ENCODE measurements at places on chromosomes 11 and 22.

DNA sequence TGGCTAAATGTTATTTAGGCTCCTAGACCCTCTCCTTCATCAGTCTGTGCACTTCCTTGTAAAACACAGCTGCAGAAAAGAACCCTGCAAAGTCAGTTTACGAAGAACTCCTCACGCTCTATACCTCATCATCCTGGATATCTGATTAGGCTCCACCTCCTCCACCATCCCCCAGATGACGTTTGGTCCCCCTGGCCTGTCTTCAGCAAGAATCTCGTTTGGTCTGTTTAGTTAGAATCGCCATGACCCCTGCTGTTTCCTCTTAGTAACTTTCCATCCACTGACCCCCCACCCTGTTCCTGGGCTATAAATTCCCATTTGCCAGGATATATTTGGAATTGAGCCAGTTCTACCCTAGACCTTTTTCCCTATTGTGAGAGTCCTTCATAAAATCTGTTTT lies 214.1 kb downstream of the OPCML start:
- no peak for DNase-seq

GRCh38 chr11:31499576-31500178 lies 9.7 kb downstream of the IMMP1L start:
- no peak for DNase-seq

- DNase-seq: no peak
Measured at GRCh38 chr11:66766681-66767080, 37.7 kb upstream of the SPTBN2 start.

- no peak for DNase-seq
Measured at GRCh38 chr11:5837695-5838094, 4.0 kb downstream of the OR52E6 start.

GRCh38 chr11:67541198-67541597 lies 18.0 kb upstream of the CABP2 start:
- no peak for DNase-seq

DNA sequence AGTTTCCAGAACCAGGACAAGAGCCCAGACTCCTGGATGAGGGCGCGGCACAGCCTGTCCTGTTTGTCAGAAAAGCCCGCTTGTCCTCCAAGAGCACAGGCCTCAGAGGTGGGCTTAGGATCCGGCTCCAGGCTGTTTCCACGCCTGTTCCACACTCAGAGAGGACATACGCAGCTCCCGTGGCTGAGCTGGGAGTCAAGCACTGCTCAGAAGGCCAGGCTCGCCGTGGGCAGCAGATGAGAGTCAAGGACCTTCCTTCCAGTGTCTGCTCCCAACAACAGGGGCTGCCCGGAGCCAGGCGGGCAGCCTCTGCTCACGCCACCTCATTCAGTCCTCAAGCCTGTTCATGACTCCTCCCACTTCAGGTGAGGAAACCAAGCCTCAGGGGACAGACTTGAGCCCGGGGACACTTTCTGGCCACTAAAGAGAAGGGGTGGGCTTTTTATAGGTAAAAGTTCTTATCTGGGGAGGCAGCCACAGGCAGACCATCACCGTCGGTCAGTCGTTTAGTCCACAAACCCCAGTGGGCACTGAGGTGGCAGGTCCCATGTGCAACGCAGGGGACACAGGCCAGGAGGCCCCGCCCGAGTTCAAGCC lies 3.8 kb downstream of the CYB5R3 start:
- no peak for DNase-seq

- DNase-seq: no peak
Measured at GRCh38 chr11:68890490-68891231, 13.0 kb downstream of the MRPL21 start.

DNA sequence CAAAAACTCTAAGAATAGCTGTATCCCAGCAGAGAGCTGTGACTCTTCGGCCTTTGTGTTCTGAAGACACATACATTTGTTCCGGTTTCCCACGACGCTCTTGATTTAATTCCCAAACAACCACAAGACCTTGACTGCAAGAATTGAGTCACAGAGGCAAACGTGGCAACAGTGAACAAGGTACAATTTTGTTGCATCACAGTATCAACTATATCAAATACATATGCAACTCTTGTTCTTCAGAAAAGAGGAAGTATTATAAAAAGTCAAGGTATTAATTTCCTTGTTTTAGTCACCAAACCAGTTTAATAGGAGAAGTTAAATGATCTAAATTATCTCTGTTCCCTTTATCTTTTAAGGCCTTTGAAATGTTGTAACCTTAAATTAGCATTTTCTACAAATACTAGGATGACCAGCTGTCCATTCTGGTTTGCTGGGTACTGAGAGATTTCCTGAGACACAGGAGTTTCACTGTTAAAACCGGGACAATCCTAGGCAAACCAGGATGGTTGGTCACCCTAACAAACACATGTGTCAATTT lies 11.1 kb downstream of the HPS5 start:
- DNase-seq: no peak

- no peak for DNase-seq
Measured at GRCh38 chr11:117501237-117501898, 173.7 kb downstream of the CEP164 start.

- no peak for DNase-seq
Measured at GRCh38 chr22:45526768-45527360, 24.2 kb downstream of the FBLN1 start.

DNA sequence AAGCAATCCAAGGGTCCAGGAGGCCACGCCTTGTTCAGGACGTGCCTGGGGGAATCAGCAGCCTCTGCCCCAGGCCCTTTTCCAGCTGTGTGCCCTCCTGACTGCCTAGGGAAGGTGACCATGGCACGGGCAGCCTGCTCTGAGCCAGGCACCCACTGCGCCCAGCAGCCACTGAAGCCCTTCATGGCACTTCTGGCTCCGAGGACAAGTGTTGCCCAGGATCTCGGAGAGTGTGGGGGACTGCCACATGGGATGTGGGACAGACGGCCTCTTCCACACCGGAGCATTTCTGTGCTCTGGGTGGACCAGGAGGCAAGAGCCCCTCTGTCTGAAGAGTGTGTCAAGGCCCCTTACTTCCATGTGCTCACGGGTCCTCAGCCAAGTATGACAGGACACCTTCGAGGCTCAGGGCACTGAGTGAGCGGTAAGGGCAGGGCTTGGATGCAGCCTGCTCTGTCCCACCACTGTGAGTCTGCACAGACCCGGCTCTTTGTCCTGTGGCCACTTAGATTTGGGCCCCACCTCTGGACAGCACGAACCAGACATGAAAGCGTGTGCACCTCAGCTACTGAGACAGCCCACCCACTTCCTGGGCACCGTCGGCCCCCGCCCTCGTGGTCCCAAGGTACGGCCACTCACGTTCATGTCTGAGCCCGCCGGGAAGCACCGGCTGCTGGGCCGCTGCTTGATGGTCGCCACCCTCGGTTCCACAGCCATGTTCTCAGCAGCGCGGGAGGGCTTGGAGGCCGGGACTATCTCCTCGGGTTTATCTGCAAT lies 93.6 kb downstream of the CTTN start:
- DNase-seq: no peak

- no peak for DNase-seq
Measured at GRCh38 chr22:24321999-24322398, 51.4 kb downstream of the SPECC1L start.

- DNase-seq: no peak
Measured at GRCh38 chr22:25598609-25599008, 34.1 kb downstream of the GRK3 start.

DNA sequence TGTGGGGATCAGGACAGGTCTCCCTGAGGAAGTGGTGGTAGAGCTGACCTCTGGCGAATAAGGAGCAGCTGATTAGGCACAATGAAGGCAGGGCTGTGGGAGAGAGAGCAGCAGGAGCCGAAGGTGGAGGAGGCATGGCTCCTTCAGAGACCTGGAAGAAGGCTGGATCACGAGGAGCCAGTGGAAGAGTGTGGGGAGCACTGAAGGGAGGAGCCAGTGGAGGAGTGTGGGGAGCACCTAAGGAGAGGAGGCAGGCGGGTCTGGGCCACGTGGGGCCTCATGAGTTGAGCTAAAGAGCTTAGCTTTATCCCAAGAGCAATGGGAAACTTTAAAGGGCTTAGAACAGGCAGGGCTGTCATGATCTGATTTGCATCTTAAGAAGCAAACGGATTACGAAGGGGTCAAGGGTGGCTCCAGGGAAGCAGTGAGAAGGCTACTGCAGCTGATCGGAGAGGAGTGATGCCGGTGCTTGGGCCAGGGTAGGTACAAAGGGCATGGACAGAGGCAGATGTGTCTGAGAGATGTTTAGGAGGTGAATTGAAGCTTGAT lies 44.9 kb upstream of the EIF3D start:
- no peak for DNase-seq

DNA sequence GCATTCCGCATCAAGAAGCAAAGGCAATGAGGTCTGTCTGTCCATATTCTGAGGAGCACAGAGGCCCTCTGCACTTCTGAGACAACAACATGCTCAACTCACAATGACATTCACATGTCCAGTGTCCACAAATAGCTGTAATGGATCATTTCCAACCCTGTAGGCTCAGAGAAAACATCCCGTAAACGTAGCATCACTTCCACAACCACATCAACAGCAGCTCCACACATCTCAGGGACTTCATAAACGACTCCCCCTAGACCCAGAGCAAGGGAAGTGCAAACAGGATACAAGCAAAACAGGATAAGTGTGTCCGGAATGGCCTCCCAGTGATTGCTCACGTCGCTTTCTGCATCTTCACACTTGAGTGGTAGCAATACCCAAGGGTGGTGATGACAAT lies 100.2 kb downstream of the SYN3 start:
- DNase-seq: no peak

GRCh38 chr11:114088216-114088615 lies 28.7 kb downstream of the ZBTB16 start:
- DNase-seq: no peak

DNA sequence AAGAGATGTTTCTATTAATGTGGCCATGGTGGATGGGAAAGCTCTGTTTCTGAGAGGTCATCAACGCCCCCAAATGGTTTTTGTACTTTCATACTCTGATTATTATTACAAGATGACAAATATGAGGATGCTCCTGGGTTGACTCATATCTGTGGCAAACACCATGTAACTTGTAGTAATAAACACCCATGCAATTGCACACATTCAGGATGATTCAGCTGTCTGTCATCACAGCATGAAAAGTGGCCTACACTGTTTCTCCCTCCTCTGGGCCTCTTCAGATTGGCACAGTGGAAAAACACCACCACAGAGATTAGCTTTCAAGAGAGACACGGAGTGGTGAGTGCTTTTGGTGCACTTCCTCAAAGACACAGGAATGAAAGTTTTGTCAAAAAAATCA lies 85.4 kb downstream of the MTNR1B start:
- DNase-seq: no peak

DNA sequence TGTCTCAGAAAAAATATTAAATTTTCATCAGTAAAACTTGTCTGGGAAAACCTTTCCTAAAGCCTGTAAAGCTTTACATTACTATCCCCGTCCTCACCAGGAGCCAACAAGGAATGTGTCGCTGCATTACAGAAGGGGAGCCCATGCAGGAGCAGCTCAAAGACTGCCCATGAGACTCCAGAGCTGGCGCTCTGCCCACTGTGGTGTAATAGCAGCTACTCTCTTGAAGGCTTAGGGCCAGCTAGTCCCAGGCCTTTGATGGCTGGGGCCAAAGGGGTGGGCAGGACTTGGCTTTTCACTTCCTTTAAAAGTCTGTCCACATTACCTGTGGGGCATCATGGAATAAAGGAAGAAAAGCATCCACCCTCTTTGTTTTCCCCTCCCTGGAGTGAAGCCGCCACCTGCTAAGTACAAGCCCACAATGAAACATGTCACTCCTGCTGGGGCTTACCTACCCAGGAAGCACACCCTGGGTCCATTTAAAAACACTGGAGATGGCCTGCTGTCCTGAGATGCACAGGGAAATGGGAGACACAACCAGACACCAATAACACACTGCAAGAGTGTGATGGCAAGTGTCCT lies 150.7 kb downstream of the ADAMTS15 start:
- no peak for DNase-seq

- DNase-seq: no peak
Measured at GRCh38 chr11:59145534-59145933, 2.9 kb downstream of the FAM111A start.

GRCh38 chr11:4180441-4181183 lies 86.0 kb downstream of the RRM1 start:
- no peak for DNase-seq

- DNase-seq: no peak
Measured at GRCh38 chr11:32562839-32563599, 20.6 kb upstream of the EIF3M start.

- no peak for DNase-seq
Measured at GRCh38 chr22:33393432-33393831, 335.3 kb upstream of the SYN3 start.

- no peak for DNase-seq
Measured at GRCh38 chr11:15910761-15911160, 445.6 kb downstream of the SOX6 start.

DNA sequence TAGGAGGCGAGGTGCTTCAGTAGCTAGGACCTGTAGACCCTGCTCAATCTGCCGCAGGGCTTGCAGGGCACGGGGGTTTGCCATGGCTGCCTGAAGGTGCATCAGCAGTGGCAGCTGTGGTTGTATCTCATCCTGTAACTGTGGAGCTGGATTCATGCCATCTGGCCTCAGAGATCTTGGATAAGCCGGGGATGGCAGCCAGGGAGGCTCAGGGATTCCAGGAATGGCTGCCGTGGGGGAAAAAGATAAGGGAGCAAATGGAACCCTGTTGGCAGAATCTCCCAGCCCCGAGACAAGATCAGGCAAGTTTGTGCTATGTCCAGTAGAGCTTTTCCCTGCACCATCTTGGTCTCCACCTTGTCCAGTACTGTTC lies 1.8 kb downstream of the UBQLN3 start:
- no peak for DNase-seq

- no peak for DNase-seq
Measured at GRCh38 chr11:35031867-35032266, 107.1 kb upstream of the CD44 start.

DNA sequence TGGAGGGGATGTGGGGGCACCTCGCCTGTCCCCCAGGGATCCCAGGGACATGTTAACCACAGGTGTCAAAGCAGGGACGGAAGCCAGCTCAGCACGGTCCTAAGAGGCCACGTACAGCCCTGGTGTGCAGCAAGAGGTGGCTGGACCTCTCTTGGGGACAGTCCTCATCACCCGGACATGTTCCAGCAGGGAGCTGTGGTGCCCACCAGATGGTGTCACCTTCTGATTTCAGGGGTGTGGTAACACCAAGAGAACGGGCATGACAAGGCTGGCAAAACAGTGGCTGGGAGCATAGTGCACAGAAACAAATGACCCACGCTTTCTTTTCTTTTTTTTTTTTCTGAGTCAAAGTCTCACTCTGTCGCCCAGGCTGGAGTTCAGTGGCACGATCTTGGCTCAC lies 25.6 kb upstream of the COMT start:
- DNase-seq: no peak

- no peak for DNase-seq
Measured at GRCh38 chr22:48187356-48187755, 1424.9 kb downstream of the TBC1D22A start.
